ENCODE measurements at places on chromosomes 5 and 9.

- DNase-seq: no peak
Measured at GRCh38 chr9:105305856-105306255, 61.4 kb downstream of the SLC44A1 start.

GRCh38 chr9:5643005-5643624, 14.2 kb downstream of the RIC1 start:
- DNase-seq: no peak

GRCh38 chr9:96299823-96300222, 2.2 kb downstream of the HSD17B3 start:
- no peak for DNase-seq

DNA sequence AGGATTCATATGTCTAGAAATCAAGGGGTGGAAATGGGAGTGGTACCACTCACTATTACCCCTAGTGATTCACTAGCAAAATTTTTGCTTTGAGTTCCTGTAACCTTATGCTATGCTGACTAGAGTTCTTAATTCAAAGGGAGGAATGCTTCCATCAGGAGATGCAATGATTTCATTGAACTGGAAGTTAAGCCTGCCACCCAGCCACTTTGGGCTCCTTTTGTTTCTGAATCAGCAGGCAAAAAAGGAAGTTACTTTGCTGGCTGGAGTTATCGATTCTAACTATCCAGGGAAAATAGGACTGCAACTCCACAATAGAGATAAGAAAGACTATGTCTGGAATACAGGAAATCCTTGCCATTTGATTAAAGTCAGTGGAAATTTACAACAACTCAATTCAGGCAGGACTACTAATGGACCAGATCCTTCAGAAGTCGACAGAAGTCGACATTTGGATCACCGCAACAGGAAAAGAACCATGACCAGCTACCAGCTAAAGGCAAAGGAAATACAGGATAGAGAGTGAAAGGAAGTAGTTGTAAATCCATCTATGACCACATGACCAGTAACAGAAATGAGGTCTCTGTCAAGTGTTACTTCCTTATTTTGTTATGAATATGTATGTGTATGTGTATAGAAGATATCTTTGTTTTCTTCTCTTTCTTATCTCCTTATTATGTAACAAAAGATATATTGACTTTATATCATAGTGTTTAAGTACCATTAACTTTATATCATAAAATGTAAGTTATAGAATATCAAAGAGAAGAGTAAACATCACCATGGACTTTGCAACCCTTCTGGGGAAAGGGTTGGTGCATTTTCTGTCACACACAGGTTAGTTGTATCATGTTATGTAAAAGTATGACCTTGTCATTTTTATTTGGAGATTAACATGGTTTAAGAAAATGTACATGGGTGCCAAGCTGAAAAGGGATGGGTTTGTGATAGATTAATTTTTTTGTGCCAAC, 198.7 kb upstream of the HAPLN1 start:
- no peak for DNase-seq

DNA sequence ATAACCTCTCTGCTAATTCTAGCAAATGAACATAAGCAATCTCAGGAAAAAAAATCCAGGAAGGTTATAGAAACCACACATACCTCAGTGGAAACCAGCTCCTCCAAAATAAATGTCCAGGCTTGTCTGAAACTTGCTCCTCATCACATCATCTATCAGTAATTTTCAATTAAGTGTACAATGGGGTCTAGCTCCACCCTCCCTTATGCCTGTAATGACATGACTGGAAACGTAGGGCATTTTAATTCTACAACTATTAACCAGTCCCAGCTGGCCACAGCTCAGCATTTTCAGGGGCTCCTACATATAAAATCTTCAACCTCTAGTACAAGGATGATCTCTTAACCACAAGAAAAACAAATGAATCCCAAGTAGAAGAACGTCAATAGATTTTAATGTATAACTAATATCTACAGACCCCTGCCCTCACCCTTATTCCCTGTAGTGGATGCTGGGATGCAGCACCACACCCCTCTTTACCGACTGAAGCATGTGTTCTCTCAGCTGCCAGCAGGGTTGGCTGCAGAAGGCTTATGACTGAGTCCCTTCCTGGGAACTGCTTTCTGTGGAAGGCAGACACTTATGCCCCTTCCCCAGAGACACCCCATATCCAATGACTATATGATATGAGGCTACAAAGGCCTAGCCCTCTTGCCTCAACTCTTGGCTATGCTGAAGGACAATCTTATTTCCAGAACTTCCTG, 6.8 kb downstream of the TSSK1B start:
- no peak for DNase-seq

GRCh38 chr5:10227379-10227778, 22.3 kb downstream of the ATPSCKMT start:
- DNase-seq: no peak

GRCh38 chr5:60277941-60278340, 384.4 kb upstream of the PDE4D start:
- DNase-seq: no peak

DNA sequence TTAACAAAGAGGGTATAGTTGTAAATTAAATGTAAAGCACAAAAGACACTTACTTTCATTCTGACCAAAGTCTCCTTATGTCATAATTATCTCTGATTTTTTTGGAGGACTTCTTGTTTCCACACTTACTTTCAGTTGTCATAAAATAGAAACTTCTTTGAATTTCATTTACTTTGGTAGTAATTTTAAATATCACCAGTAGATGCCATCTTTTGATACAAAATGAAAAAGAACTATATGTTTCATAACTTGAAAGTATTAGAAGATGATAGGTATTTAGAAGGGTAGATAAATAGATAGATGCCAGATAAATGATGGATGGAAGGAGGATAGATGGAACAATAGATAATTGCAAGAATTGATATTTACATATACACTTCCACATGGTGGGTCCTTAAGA, 1865.3 kb upstream of the CDH9 start:
- DNase-seq: no peak

DNA sequence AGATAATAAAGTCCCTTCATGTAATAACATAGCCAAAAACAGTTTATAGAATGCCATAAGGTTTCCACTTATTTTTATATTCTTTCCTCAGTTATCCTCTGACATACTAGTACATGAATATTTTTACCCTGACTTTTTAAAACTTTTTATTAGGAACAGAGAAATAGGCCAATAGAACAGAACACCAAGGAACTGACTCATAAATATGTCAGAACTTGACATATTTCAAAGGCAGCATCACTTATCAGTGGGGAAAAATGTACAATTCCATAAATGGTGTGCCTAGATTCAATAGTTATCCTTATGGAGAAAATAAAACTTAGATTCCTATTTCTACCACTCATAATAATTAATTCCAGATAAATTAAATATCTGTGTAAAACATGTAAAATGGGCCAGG, 9.4 kb downstream of the STARD4 start:
- DNase-seq: no peak

DNA sequence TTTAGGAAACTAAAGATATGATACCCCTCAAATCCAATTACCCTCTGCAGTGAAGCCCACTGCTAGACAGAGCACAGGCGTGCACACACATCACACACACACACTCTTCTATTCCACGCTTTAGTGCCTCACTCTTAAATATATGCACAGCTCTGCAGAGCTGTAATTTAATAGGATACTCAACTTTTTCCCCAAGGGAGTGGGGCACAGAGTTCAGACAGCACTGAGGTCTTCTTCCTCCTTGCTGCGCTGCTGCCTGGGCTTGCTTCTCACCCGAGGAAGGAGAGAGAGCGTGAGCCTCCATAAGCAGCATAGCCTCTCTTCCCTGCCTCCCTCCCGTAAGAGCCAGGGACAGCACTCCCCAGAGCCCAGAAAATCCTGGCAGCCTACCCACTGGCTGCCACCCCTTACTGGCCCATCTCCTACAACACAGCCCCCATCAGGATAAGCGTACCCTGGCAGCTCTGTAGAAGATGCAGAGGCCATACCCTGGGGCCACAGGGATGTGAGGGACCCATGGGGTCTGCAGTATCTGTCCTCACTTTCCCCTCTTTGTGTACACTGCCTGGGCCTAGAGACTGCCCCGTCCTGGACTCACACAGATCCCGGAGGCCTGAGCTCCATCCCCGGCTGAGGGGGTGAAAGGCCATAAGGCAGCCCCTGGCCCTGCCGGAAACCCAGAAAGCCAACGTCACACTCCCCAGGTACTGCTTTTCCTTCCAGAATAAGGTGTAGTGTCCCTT, 102.1 kb downstream of the C5orf15 start:
- DNase-seq: no peak

- no peak for DNase-seq
Measured at GRCh38 chr9:112711050-112711689, 6.7 kb downstream of the INIP start.

GRCh38 chr9:89539374-89539773, 41.5 kb upstream of the SEMA4D start:
- DNase-seq: no peak

GRCh38 chr5:149337736-149338135, 7.6 kb upstream of the GRPEL2 start:
- DNase-seq: no peak

- DNase-seq: no peak
Measured at GRCh38 chr5:39461007-39461682, 36.4 kb upstream of the DAB2 start.

DNA sequence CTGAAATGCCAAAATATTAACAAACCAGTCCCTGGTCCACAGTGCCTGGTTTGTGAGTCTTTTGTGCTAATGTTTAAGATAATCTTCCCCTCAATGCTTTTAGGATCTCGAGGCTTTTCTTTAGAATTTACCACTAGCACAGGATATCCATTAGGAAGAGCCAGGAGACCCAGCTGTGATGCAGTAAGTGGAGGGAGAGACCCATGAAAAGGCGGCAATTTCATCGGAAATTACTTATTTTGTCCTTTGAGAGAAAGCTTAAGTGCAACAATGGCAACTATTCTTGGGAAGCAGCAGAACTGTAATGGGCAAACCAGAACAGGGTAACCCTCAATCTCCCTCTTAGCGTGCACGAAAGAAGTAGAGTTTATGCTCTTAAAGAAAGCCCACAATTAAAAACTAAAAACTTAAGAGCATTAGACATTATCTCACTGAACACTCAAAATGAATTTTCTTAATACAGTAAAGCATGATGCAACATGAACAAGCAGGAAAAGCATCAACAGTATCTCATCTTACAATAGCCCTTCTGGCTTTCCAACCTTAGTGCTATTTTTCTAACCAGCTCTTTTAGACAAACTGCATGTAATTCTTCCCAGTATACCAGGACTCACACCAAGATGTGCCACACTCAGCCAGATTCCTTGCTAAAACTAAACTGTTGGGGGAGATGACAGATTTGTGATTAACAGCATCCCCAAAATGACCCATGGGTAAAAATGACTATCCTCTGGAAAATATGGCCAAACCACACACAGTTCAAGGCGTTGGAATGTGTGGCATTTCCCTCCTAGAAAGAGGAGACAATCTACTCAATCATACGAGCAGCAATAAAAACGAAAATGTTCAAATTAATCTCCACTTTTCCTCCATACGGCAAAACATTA, 36.4 kb downstream of the PWWP2A start:
- no peak for DNase-seq

- no peak for DNase-seq
Measured at GRCh38 chr5:39906146-39906545, 481.4 kb upstream of the DAB2 start.

DNA sequence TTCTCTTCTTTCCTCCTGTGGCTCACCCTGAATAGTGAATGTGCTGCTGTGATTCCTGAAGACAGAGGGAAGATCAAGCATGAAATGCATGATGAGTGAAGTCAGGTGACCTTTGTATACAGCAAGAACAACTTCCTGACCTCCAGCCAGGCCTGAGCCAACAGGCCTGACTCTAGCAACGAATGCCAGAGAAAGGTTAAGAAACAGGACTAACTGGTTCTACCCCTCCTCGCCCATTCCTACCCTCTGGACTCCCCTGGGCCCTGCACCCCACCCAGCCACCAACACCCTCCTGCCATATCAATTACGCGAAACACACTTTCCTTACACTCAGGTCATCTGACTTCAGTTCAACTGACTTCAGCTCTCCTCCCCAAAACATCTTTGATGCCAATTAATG, 4.9 kb downstream of the SUSD1 start:
- peak; percentile 51 for DNase-seq

DNA sequence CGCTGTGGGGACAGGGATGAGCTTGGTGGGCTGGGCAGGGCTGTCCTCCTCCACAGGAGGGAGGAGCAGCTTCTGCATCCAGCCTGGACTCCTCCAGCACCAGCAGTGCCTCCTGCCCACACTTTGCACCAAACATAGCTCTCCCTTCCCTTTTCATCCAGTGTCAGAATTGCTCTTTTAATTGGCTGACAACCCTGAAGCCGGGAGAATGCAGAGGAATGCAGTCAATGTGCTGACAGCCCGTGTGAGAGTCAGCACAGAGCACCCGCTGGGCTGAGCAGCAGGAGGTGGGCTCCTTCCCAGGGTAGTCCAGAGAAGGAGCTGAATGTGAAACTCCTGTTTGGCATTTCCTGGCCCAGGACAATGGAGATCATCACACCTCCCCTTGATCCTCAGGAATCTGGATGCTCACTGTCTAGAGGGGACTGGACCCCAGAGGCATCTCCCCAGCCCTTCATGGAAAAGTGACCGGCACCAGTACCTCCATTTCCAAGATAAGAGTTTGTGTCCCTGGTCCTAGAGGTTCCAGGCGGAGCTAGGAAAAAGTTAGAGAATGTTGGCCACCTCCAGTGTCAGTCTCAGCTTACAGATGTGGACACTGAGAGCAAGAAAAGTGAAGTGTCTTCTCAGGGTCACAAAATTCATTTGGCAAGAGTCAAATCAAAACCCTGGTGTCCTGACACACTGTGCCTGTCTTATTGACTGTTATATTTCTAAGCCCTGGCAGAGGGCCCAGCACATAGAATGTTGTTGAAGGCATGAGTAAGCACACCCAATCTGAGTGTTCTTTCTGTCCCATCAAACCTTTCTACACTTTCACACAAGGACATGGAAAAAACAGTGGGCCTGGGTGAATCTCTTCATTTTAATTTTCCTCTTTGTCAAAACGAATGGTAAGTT, 202.1 kb downstream of the SNX18 start:
- DNase-seq: peak; percentile 56

DNA sequence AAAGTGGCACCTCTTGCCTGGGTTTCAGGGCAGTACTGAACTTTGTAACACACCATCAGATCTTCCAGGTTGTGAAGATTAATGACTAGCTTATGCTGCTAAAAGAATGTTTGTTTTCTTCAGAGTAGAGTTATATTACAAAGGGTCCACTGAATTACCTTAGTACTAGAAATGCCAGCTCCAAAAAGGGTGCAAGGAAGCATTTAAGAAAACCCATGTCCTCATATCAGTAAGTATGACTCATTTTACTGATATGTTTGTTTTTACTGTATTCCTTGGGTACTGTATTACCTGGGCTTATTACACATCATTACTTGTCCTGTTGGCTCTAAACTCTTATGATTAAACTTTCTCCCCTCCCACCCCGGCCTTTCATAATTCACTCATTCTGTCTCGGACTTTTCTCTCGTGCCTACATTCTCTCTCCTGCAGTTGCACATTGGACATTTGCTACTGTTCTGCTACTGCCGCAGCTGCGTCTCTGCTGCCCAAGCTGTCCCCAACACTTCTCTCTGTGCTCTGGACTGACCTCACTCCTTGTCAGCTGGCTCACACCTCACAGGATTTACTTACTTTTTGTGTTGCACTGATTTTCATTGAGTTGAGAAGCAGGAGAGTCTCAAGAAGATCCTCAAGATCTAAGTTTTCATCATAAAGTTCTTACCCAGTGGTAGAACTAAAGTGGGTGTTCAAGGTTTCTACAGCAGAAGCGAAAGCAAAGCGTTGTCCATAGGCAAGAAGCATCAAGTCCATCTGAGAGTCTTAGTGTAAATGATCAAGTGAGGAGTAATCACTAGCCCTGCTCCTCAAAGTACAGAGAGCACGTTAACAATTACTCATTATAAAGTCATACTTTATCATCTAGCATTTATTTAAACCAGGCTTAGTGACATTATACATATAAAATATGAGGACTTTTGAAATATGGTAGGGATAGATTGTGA, 53.2 kb upstream of the C9orf72 start:
- no peak for DNase-seq

- no peak for DNase-seq
Measured at GRCh38 chr5:54205453-54205852, 104.9 kb downstream of the ARL15 start.
